ENCODE measurements at places on chromosomes 16 and 17.

DNA sequence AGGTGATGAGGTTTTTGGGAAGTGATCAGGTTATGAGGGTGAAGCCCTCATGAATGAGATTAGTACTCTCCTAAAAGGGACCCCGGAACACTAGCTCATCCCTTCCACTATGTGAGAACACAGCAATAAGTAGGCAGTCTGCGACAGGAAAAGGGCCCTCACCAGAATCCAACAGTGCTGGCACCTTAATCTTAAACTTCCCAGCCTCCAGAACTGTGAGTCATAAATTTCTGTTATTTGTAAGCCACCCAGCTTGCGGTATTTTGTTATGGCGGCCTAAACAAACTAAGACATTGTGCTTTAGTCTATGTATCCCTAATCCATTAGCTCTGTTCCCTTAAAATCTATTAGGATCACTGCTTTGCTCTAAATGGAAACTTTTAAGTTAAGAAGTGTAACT, 8.5 kb downstream of the SLFN12 start:
- DNase-seq: no peak

GRCh38 chr16:74902161-74902560, 82.8 kb downstream of the WDR59 start:
- DNase-seq: no peak

DNA sequence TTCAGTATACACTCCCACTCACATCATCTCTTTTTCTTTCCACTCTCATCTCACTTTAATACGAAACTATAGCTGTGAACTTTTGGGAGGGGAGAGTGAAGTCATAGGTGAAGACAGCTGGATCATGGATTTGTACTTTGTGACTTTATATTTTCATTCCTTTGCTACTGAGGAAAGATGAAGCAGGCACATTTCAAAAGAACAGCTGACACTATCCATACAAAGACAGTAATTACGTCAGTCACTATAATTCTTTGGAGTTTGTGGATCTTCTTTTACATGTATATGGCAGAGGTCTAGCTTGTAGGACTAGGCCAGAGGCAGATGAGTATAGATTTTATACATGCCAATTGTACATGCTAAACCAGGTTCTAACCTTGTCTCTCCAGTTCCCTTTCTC, 346.3 kb downstream of the BCAS3 start:
- DNase-seq: no peak

DNA sequence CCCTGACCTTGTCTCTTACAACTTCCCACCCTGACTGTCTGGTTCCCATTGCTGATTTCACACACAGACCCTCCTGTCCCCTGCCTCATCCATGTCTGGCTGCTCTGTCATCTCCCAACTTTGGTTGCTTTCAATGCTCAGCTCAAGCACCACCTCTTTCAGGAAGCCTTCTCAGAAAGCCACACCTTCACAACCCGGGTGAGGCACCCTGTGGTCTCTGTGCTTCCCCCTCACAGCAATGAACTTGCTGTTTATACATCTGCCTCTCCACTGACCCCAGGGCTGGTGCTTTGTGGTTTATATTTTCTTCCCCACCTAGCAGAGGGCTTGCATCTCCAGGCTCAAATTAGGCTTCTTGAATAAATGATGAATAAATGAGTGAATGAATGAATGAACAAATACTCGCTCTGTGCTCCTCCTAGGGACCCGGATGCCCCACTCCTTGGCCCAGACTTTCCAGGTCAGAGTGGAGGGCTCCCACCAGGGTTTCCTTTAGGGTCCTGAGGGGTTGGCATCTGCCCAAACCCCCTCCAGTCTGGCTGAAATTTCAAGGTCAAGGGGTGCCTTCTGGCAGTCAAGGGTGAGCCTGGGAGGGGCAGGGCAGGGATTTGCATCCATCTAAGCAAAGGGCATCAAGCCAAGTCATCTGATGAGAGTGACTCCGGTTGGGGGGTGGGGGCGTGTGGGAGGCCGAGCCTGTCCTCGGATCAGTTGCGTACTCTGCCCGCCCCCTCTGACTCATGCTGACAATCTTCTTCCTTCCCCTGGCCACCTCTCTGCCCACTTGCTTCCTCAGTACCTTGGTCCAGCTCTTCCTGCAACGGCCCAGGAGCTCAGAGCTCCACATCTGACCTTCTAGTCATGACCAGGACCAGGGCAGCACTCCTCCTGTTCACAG, at the start of gene ITGAX:
Gene ITGAX (plus strand): TSS at position 783 of the 898 bp plus-strand sequence. CDS start 79 bp downstream, at position 862.
- DNase-seq: no peak

GRCh38 chr16:74837056-74837455, 62.4 kb upstream of the FA2H start:
- peak; percentile 3 for DNase-seq

- no peak for DNase-seq
These were observed 9.1 kb upstream of the CHMP6 start for GRCh38 chr17:80982426-80982974.

DNA sequence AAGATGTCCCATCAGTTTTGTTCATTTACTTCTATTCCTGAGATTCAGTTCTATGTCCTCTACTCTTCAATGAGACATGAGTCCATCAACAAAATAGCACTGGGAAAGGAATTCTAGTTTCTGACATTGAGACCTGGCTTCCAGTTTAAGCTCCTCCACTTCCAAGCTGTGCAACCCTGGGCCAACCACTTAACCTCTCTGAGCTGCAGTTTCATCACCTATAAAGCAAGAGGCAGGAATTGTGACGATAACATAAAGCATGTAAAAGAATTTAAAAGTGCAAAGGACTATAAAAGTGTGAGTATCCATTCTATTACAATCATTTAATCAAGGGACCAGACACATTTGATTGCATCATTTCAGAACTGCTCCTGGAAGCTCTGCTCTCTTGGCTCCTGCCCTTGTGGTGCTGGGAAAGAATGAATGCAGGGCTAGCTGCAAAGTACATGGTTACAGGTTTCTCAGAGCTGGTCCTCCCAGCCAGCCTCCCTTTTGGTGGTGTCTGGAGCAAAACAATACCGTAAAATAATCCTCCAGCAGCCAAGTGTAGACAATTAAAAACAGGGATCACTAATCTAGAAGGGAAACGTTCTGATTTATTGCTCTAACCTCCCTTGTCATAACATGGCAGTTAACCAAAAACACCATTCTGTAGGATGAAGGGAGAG, 113.9 kb downstream of the VPS53 start:
- no peak for DNase-seq

DNA sequence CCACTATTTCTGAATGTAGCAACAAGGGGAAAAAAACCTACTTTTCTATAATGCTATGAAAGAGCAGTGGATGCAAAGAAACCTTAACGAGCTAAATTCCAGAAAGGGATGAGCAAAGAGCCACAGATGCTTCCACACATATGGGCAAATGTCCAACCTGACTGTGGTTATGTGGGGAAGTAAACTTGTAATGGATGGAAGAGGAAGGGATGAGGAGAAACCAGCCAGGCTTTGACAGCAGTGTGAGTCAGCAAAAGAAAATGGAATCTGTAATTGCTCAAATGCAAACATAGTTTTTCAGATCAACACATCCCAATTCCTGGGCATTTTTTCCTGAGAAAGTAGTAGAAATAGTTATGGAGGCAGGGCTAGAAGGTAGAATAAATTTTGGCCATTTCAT, 204.8 kb upstream of the CPHXL start:
- DNase-seq: no peak

DNA sequence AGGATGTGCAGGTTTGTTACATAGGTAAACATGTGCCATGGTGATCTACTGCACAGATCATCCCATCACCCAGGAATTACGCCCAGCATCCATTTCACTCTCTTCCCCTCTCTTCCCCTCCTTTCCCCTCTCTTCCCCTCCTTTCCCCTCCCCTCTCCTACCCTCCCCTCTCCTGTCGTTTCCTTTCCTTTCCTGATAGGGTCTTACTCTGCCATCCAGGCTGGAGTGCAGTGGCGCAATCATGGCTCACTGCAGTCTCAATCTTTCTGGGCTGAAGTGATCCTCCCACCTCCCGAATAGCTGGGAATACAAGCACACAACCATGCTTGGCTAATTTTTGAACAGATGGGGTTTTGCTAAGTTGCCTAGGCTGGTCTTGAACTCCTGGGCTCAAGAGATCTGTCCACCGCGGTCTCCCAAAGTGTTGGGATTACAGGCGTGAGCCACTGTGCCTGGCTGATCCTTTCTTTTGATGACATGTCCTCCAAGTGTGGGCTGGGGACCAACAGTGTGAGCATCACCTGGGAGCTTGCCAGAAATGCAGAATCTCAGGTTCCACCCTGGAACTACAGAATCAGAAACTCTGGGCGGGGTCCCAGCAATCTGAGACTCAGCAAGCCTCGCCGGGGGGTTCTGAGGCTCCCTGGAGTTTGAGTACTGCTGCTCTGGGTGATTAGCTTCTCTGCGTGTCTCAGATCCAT, 10.8 kb downstream of the ATP2C2 start:
- DNase-seq: no peak

GRCh38 chr16:46427340-46428107, 193.7 kb downstream of the SHCBP1 start:
- no peak for DNase-seq

GRCh38 chr17:28574526-28574925, 2.2 kb downstream of the ALDOC start:
- no peak for DNase-seq

DNA sequence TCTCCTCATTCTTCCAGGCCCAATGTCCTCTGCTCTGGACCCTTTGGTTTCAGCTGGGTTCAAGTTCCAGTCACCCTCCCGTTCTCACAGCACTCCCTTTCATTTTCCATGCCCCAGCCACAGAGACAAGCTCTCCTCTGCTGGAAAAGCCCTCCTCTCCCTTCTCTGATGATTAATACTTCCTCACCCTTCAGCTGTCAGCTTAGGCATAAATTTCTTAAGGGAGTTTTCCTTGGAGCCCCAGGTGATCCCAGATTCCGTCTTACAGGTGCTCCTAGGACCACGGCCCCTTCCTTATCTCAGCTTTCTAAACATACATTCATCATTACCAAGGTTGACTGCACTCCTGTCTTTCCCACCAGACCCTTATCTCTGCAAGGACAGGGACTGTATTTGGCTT, 10.4 kb downstream of the CHAD start:
- no peak for DNase-seq

DNA sequence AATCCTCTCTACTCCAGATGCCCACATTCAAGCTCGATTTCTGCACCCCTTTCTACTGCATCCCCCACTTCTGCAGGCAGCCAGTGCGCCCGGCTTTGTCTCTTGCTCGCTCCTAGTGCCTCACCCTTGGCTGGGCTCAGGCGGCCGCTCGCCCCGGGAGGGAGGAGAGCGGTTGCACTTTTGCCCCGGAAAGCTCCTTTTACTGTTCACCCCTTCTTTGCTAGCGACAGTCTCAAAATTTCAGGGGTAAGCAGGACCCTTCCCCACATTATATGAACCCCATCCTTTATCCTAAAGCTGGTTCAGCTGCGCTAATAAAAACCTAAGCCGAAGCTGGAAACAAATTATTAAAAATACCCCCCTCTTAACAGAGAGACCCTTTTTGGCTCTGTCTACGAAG, 1.0 kb downstream of the HOXB5 start:
- DNase-seq: no peak

- DNase-seq: peak; percentile 54
These were observed 172.6 kb downstream of the CDK5R1 start for GRCh38 chr17:32659419-32659842.

DNA sequence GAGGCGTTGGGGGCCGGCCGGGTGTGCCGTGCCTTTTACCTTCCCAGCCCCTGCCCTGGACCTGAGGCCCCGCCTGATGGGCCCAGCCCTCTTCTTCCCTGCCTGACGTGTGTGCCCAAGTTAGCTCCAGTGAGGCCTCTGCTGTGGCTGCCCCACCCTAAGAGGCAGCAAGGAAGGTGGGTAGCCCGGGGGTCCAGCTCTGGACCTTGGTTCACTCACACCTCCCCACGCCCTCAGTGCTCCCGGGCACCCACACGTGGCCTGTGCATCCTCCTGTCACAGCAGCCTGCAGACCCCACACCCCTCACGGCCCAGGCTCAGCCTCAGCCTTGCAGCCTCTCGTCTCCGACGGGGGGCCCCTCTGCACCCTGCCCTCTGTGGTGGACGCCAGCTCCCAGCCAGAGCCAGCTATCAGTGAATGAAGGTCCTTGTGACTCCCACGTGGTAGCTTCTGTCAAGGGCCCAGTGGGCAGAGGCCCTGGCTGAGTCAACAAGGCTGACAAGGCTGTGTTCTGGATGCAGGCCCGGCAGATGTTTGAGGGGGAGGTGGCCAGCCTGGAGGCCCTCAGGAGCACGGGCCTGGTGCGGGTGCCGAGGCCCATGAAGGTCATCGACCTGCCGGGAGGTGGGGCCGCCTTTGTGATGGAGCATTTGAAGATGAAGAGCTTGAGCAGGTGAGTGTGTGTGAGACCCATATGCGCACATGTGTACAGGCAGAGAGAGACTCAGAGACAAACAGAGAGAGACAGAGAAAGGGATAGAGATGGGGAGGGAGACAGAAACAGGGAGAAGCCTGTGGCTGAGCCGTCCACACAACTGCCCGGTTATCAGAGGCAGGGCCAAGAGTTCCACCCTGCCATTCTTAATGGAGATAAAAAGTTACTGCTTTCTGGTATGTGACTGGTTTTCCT, 2.8 kb downstream of the FN3K start:
- DNase-seq: peak; percentile 54

DNA sequence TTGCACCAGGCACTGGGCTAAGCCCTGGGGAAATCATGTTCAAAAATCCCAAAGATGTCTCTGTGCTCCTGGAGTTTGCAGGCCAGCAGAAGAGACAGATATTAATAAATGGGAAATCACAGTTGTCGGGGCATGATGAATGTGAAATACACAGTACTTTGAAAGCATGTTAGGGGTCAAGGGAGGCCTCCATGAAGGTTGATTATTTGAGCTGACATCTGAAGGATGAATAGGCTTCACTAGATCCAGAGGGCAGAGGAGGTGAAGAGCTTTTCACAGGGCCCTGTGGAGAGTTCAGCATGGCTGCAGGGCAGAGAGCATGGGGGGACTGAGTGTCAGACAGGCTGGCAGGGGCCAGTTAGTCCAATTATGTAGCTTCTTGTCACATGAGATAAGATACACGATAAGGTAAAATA, 2.6 kb downstream of the ANKRD40CL start:
- no peak for DNase-seq

DNA sequence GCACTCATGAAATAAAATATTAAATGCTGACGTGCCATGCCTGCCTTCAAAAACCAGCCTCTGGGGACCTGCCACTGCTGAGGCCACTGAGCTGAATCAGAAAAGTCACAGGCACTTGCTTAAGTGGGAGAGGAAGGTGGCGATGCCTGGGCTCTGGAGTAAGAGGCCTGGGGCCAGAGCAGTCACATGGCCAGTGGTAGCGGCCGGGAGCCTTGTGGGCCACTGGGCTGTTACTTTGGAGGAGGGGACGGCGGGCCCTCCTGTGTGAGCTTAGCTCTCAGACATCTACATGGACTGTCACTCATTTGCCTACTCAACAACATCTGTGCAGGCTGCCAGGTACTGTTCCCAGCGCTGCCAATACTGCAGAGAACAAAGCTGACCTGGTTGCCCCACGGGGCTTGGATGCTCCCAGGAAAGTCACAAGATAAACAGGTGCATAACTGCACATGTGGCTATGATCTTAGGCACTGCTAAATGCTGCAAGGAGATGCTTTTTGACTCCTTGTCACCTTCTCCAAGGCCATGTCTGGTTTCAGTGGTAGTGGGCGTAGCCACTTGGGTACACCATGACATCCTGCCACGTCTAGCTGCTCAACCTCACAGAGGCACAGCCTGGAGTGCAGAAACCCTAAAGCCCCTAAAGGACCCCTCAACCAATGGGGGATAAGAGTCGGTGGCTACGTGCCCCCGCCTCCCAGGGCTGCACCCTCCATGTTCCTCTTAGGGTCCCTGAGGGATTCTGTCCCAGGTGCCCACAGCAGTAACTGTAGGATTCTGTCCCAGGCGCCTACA, 11.6 kb downstream of the COTL1 start:
- DNase-seq: no peak

Measured in NCI-H1092 treated with DMSO at 0.1 percent for 48 hours (cell line).